Naive thymus-derived CD8-positive, alpha-beta T cell (primary cell): ENCODE measurements at places on chromosomes 1 and 21. TPM values are rescaled to one million over a fixed set of nuclear protein-coding genes. Genes with fewer than 3 reads are reported as not detected.
A peak's percentile ranks its signal among the peaks of the same experiment; 100 is the strongest.

HFM1 gene
- not detected for total RNA-seq

H3-3A gene
- 440 TPM for total RNA-seq

MCOLN3 gene
- total RNA-seq = not detected

CD2 gene
- 178 TPM for total RNA-seq

DNA sequence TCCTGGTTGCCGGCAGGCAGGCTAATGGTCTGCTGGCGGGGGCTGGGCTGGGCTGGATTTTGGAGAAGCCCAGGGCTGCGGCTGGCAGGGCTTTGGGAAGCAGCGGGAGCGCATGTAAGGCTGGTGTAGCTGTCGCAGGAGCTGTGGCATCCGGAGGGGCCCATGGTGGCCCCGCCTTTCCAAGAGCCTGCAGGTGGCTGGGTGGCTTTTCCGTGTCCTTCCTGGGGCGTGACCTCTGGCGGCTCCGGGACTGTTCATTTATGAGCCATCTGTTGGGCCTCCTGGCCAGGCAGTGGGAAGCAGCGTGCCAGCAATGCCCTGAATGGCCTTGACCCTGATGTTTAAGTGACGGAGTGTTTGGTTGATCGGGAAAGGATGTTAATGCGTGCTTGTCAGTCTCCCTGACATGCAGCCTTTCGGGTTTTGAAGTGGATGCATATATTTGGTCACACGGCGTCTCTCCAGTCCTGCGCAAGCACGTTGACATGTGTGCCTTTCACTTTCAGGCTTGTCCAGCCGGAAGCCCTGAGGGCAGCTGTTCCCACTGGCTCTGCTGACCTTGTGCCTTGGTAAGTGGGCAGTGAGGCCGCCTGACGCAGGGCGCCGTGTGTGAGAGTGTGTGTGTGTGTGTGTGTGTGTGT, 38.5 kb downstream of the AGPAT3 start:
- no peaks in the 10 kb centered on the region for H3K36me3 ChIP-seq
- peaks cover 19% of the 10 kb centered on the region for H3K4me1 ChIP-seq
- DNase-seq = no peak
- H3K4me3 ChIP-seq = no peak overlapping the region
- H3K27me3 ChIP-seq = no peaks in the 10 kb centered on the region
- H3K27ac ChIP-seq = peak overlapping the region; percentile 1

GRCh38 chr1:203695116-203695515, 68.5 kb downstream of the ATP2B4 start:
- H3K27me3 ChIP-seq = no peaks in the 10 kb centered on the region
- H3K27ac ChIP-seq = peak overlapping the region; percentile 53
- no peak for DNase-seq
- peaks cover 21% of the 10 kb centered on the region for H3K4me1 ChIP-seq
- no peaks in the 10 kb centered on the region for H3K36me3 ChIP-seq

DNA sequence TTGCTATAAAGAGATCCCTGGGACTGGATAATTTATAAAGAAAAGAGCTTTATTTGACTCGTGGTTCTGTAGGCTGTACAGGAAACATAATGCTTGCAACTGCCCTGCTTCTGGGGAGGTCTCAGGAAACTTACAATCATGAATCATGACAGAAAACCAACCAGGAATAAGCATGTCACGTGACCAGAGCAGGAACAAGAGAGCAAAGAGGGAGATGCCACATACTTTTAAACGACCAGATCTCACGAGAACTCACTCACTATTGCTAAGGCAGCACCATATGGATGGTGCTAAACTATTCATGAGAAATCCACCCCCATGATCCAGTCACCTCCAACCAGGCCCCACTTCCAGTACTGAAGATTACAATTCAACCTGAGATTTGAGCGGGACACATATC, 49.8 kb upstream of the RCC1 start:
- H3K27me3 ChIP-seq = no peaks in the 10 kb centered on the region
- H3K27ac ChIP-seq = no peak overlapping the region
- H3K4me1 ChIP-seq = peaks cover 14% of the 10 kb centered on the region
- H3K36me3 ChIP-seq = peaks cover 11% of the 10 kb centered on the region
- no peak overlapping the region for H3K4me3 ChIP-seq

- H3K4me3 ChIP-seq = no peak overlapping the region
- H3K27me3 ChIP-seq = no peaks in the 10 kb centered on the region
- DNase-seq = no peak
- peaks cover 3% of the 10 kb centered on the region for H3K36me3 ChIP-seq
- peaks cover 25% of the 10 kb centered on the region for H3K4me1 ChIP-seq
Measured at GRCh38 chr1:23551849-23552248, 7.5 kb downstream of the ID3 start.

- no peak overlapping the region for H3K27ac ChIP-seq
- no peak overlapping the region for H3K4me3 ChIP-seq
- no peak for DNase-seq
- H3K27me3 ChIP-seq = no peaks in the 10 kb centered on the region
- H3K4me1 ChIP-seq = peaks cover 2% of the 10 kb centered on the region
Measured at GRCh38 chr21:33682992-33683627, 40.8 kb downstream of the ITSN1 start.

DNA sequence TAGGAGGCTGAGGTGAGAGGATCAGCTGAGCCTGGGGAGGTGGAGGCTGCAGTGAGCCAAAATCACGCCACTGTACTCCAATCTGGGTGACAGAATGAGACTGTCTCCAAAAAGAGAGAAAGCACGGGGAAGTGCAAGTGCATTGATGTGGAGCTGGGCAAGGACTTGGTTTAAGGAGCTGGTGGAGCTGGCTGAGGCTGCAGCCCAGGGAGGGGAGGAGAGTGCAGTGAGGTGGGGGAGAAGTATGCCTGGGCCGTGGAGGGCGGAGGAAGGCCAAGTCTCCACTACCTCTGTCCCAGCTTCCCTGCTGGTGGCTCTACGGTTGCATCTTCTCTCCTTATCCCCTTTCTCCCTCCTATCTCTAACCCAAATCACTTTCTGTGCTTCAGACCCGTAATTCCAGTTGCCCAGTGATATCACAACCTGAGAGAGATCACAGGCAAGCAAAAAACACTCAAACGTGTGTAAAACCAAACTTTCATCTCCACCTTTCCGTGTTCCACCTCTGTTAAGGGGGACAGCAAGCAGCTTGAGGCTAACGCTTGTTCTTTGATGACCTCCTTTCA, 11.1 kb downstream of the TOR3A start:
- no peaks in the 10 kb centered on the region for H3K27me3 ChIP-seq
- peaks cover 73% of the 10 kb centered on the region for H3K36me3 ChIP-seq
- no peak for DNase-seq
- no peak overlapping the region for H3K27ac ChIP-seq
- H3K4me1 ChIP-seq = peaks cover 12% of the 10 kb centered on the region

- H3K36me3 ChIP-seq = peaks cover 8% of the 10 kb centered on the region
- peaks cover 2% of the 10 kb centered on the region for H3K4me1 ChIP-seq
- no peaks in the 10 kb centered on the region for H3K27me3 ChIP-seq
- no peak overlapping the region for H3K27ac ChIP-seq
- no peak for DNase-seq
Measured at GRCh38 chr1:233240829-233241682, 54.5 kb downstream of the PCNX2 start.
